ENCODE measurements at places on chromosomes 1 and 21. TPM values are rescaled to one million over a fixed set of nuclear protein-coding genes. Genes with fewer than 3 reads are reported as not detected.

LRRC3 gene
- total RNA-seq = 1.0 TPM

BACE2 gene
- total RNA-seq = 1.4 TPM

KANK4 gene
- not detected for total RNA-seq

USP21 gene
- total RNA-seq = 35.9 TPM

VPS26C gene
- total RNA-seq = 45.8 TPM

DNA sequence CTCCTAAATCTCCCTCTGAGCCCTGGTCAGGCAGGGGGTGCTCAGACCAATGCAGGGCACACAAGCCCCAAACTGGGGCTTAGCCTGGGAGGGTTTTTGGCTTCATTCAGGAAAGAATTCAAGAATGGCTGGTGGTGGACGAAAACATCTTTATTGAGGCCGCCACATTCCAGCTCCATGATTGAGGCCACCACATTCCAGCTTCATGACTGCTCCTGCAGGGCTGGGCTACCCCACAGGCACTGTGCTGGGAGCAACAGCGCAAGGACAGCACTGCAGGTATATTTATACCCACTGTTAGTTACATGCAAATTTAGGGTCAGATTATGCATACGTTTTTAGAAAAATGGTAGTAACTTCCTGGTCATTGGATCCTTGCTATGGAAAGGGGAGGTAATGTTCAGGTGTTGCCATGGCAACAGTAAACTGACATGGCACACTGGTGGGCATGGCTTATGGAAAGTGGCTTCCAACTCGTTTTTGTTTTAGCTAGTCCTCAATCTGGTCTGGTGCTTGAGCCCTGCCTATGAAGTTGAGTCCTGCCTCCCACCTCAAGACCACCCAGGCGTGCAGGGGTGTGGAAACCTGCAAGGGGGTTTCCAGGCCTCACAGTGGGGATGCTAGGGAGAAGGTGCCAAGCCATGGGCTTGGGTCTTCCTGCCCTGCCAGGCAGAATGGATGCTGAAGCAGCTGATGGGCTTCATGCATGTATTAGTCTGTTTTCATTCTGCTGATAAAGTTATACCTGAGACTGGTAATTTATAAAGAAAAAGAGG is 348.7 kb upstream of the AJAP1 start:
- H3K4me3 ChIP-seq = no peak overlapping the region
- no peak overlapping the region for H3K27ac ChIP-seq
- no peaks in the 10 kb centered on the region for H3K4me1 ChIP-seq
- peaks cover 15% of the 10 kb centered on the region for H3K27me3 ChIP-seq
- DNase-seq = no peak

- H3K36me3 ChIP-seq = no peaks in the 10 kb centered on the region
- H3K27ac ChIP-seq = no peak overlapping the region
- H3K27me3 ChIP-seq = peaks cover 64% of the 10 kb centered on the region
Measured at GRCh38 chr1:143720087-143721023, 251.4 kb downstream of the FAM72C start.

DNA sequence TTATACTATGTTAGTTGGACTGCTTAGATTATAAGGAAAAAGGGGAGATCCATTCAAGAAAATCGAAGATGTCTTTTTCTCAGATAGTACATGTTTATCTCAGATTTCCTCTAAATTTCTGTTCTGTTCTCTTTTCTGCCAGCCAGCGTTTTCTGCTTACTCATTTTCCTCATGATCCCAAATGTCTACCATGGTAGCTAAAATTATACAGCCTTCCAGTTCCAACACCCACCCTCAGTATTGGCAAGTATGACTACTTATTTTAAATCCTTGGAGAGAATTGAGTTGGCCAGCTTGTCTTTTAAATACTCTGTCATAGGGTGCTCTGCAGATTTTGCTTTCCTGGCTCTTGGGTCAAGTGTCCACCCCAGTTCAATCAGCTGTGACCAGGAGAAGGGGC is 95.7 kb upstream of the PLXNA2 start:
- DNase-seq = no peak
- no peak overlapping the region for H3K27ac ChIP-seq
- no peaks in the 10 kb centered on the region for H3K36me3 ChIP-seq
- H3K4me3 ChIP-seq = no peak overlapping the region
- peaks cover 55% of the 10 kb centered on the region for H3K27me3 ChIP-seq

DNA sequence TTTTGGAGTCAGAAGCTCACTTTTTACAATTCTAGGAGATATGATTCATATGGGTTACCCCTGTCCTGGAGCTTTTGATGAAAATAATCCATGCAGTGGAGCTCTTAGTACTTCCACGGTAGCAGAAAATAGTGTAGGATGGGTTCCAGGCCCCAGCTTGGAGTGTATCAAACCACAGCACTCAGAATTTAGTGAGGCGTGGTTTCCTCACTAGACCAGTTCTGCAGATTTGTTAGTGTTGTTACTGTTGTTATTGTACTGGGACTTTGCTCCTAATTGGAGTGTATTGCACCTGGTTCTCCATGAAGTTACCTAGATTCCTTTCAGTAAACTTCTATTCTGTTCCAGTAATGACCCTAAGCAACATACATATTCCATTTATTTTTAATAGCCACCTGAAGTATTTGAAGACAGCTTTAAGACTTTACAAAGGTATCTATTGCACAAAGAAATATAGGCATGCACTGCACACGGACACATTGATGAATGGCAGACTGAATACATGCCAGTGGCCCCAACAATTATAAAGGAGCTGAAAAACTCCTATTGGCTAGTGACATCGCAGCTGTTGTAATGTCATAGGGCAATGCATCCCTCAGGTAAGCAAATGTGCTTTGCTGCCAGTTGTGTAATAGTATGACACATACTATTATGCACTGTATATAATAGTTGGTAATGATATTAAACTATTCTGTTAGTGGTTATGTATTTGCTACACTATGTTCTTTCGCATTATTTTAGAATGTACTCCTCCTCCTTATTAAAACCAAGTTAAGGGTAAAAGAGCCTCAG is 1058.0 kb downstream of the KCNT2 start:
- no peak for DNase-seq
- no peaks in the 10 kb centered on the region for H3K27me3 ChIP-seq
- H3K36me3 ChIP-seq = no peaks in the 10 kb centered on the region
- no peak overlapping the region for H3K27ac ChIP-seq
- no peak overlapping the region for H3K4me3 ChIP-seq
- H3K4me1 ChIP-seq = peaks cover 2% of the 10 kb centered on the region

- peaks cover 36% of the 10 kb centered on the region for H3K4me1 ChIP-seq
- H3K36me3 ChIP-seq = no peaks in the 10 kb centered on the region
- H3K4me3 ChIP-seq = peak overlapping the region; percentile 68
Measured at GRCh38 chr21:37398697-37399096, 32.1 kb downstream of the DYRK1A start.

DNA sequence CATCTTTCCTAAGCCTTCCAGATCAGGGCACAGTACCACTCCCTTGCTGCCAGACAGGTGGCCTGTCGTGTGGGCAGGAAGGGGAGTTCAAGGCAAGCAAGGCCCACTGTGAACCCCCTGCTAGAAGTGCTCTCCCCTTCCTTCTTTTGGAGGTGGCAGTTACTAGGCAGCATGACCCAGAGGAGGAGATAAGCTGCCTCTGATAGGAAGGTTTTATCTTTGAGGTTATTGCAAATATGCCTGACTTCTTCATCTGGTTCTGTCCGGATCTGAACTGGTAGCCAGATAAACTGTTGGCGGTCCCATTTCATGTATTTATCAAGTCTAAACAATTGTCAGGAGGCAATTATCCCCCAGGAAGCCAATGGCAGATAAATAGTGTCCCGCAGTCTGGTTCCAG is 198.2 kb upstream of the LMO4 start:
- DNase-seq = no peak
- H3K36me3 ChIP-seq = peaks cover 7% of the 10 kb centered on the region
- peaks cover 11% of the 10 kb centered on the region for H3K4me1 ChIP-seq

DNA sequence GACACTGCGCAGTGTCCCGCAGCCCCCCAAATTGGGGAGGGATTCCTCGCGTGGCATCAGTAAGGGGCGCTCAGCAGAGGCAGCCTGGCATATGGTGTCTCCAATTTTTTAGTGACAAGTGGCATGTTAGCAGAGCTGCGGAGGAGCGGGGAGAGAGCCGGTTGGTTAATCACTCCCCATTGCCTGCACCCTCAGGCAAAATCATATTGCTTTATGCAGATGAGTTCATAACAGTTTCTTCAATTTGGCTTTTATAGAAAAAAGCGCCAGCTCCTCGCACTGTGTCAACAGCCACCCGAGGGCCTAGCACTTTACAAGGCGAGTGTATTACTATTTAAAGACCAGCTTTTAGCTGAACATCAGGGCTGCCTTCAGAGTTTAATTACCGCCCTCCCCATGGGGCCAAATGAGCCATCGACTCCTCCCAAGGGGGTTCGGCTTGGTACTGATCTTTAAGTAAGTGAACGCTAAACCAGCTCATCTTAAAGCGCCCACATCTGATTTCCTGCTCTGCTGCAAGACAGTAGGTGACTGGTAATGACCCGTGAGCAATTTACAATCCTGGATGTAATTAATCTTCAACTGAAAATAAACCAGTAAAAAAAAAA is 298.9 kb downstream of the DSCAM start:
- H3K27me3 ChIP-seq = no peaks in the 10 kb centered on the region
- H3K4me3 ChIP-seq = no peak overlapping the region
- H3K27ac ChIP-seq = no peak overlapping the region
- DNase-seq = no peak
- H3K4me1 ChIP-seq = no peaks in the 10 kb centered on the region

GRCh38 chr1:204127597-204128242 is 24.1 kb downstream of the ETNK2 start:
- H3K27me3 ChIP-seq = no peaks in the 10 kb centered on the region
- DNase-seq = no peak
- no peak overlapping the region for H3K27ac ChIP-seq
- no peak overlapping the region for H3K4me3 ChIP-seq
- H3K4me1 ChIP-seq = peaks cover 4% of the 10 kb centered on the region
- no peaks in the 10 kb centered on the region for H3K36me3 ChIP-seq

DNA sequence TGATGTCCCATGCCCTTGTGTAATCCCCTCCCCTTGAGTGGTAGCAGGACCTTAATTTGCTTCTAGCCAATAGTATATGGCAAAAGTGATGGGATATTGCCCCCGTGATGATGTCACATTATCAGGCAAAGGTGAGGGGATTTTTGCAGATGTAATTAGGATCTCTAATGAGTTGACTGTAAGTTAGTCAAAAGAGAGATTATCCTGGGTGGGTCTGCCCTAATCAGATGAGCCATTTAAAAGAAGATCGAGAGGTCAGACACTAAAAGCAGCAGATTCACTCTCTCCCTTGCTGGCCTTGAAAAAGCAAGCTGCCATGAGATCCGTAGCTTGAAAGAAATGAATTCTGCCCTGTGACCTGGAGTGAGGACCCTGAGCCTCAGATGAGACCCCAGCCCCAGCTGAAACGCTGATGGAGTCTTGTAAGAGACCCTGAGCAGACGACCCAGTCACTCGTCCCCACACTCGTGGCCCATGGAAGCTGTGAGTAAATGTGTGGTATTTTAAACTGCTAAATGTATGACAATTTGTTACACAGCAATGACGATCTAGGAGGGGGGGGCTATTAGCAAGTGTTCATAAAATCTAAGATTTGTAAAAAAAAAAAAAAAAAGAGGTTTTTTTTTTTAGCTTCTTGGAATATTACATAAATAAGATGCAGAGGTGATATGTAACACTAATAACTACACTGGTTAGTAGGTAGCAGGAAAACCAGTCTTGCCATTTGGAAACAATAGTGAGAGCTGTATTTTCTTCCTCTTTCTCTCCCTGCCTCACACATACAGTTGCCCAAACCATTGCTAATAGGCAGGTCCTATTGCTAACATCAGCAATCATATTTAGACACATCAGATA is 50.3 kb upstream of the TARBP1 start:
- peaks cover 8% of the 10 kb centered on the region for H3K4me1 ChIP-seq
- peaks cover 2% of the 10 kb centered on the region for H3K36me3 ChIP-seq
- peaks cover 44% of the 10 kb centered on the region for H3K27me3 ChIP-seq
- H3K4me3 ChIP-seq = no peak overlapping the region
- no peak for DNase-seq

- DNase-seq = no peak
- H3K27ac ChIP-seq = no peak overlapping the region
- H3K36me3 ChIP-seq = peaks cover 2% of the 10 kb centered on the region
- no peak overlapping the region for H3K4me3 ChIP-seq
Measured at GRCh38 chr1:165928075-165928731, 100.8 kb downstream of the UCK2 start.

DNA sequence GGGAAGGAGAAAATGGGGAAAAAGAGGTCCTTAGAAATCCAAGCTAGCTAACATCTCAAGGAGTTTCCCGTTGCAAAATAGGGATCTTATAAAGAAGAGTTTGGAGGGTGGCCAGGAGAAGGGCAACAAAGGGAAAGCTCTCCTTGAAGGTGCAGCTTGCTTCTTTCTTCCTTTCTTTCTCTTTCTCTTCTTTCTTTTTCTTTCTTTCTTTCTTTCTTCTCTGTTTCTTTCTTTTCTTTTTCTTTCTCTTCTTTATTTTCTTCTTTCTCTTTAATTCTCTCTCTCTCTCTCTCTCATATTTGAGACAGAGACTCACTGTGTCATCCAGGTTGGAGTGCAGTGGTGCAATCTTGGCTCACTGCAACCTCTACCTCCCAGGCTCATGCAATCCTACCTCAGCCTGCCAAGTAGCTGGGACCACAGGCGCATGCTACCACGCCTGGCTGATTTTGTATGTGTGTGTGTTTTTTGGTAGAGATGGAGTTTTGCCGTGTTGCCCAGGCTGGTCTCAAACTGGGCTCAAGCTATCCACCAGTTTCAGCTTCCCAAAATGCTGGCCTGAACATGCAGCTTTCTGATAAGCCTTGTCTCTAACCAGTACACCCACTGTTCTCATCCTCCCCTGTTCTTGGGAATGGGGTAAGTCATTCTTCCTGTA is 44.4 kb downstream of the RNF11 start:
- no peak overlapping the region for H3K4me3 ChIP-seq
- H3K27me3 ChIP-seq = no peaks in the 10 kb centered on the region
- peaks cover 6% of the 10 kb centered on the region for H3K4me1 ChIP-seq
- DNase-seq = no peak

- peaks cover 12% of the 10 kb centered on the region for H3K4me1 ChIP-seq
- no peak overlapping the region for H3K4me3 ChIP-seq
- H3K27me3 ChIP-seq = peaks cover 23% of the 10 kb centered on the region
Measured at GRCh38 chr1:85203573-85204171, 2.9 kb upstream of the SYDE2 start.

GRCh38 chr1:101262060-101262459 is 25.2 kb downstream of the S1PR1 start:
- peak overlapping the region; percentile 81 for H3K27ac ChIP-seq
- no peaks in the 10 kb centered on the region for H3K36me3 ChIP-seq
- no peak for DNase-seq
- H3K27me3 ChIP-seq = no peaks in the 10 kb centered on the region

- H3K27me3 ChIP-seq = no peaks in the 10 kb centered on the region
- no peak overlapping the region for H3K27ac ChIP-seq
- H3K4me1 ChIP-seq = peaks cover 2% of the 10 kb centered on the region
- no peaks in the 10 kb centered on the region for H3K36me3 ChIP-seq
- no peak for DNase-seq
Measured at GRCh38 chr1:173255214-173255813, 48.2 kb upstream of the TNFSF4 start.

GRCh38 chr1:247386217-247386616 is 29.8 kb upstream of the NLRP3 start:
- H3K4me1 ChIP-seq = peaks cover 12% of the 10 kb centered on the region
- peaks cover 2% of the 10 kb centered on the region for H3K36me3 ChIP-seq
- no peak overlapping the region for H3K4me3 ChIP-seq

- H3K27me3 ChIP-seq = no peaks in the 10 kb centered on the region
- no peak overlapping the region for H3K4me3 ChIP-seq
- H3K4me1 ChIP-seq = peaks cover 9% of the 10 kb centered on the region
- no peak overlapping the region for H3K27ac ChIP-seq
Measured at GRCh38 chr1:98368995-98369394, 292.5 kb upstream of the SNX7 start.
